Endothelial cell (in vitro differentiated cells): ENCODE measurements at places on chromosomes 16 and 17.

DNA sequence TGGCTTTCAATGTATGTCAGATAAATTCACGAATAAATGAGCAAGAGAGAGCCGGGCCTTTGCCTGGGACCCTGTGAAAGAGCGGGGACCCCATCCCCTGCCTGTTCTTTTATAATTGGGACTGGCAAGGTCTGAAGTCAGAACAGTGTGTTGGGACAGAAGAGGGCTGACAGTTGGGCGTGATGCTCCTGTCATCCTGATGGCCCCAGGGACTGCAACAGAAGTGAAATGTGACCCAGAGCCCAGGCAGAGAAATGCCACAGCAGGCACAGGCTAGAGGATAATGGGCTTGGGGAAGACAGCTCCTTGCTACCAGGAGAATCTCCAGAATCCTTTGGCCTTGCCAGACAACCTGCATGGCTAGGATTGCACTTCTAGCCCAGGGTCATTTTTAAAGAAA lies 37.9 kb downstream of the GSG1L start:
- no peak for DNase-seq

GRCh38 chr17:2755891-2756724 lies 6.7 kb upstream of the CCDC92B start:
- DNase-seq = peak; percentile 41

GRCh38 chr16:56281249-56281805 lies 90.0 kb downstream of the GNAO1 start:
- DNase-seq = peak; percentile 24

DNA sequence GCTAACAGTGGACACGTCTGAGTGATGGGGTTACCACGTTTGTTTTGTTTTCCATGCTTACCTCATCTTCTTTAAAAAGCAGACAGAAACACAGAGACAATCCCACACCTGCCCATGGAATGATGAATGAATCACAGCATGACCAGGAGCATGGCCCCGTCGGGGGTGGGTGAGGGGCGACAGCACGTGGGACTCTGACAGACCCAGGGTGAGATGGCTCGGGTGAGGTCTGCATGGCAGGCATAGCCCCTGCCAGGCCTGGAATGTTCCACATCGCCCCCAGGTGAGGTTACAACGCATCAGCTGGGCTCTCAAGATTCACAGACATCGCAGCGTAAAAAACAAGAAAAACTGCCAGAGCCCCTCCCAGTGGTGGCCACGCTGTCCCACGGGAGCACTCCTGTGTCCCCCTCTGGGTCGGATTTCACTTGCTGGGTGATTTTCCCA lies 18.1 kb downstream of the SLC7A5 start:
- no peak for DNase-seq

DNA sequence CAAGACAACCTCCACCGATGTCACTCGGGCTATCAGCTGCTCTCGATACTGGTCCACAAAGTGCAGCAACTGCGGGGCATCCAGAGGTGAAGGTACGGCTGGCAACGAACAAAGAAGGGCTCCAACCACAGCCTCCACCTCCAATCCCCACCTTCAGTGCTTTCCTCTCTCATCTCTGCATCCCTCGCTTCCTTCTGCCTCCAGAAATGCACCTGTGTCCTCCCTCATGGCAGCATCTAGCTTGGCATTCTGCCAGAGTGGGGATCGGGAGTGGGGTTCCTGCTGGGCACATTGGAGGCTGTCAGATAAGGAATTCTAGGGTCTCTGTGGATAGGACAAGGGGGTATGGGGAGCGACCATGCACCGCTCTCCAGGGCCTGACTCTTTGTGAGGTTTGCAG lies 28.6 kb downstream of the MIS12 start:
- DNase-seq = no peak

DNA sequence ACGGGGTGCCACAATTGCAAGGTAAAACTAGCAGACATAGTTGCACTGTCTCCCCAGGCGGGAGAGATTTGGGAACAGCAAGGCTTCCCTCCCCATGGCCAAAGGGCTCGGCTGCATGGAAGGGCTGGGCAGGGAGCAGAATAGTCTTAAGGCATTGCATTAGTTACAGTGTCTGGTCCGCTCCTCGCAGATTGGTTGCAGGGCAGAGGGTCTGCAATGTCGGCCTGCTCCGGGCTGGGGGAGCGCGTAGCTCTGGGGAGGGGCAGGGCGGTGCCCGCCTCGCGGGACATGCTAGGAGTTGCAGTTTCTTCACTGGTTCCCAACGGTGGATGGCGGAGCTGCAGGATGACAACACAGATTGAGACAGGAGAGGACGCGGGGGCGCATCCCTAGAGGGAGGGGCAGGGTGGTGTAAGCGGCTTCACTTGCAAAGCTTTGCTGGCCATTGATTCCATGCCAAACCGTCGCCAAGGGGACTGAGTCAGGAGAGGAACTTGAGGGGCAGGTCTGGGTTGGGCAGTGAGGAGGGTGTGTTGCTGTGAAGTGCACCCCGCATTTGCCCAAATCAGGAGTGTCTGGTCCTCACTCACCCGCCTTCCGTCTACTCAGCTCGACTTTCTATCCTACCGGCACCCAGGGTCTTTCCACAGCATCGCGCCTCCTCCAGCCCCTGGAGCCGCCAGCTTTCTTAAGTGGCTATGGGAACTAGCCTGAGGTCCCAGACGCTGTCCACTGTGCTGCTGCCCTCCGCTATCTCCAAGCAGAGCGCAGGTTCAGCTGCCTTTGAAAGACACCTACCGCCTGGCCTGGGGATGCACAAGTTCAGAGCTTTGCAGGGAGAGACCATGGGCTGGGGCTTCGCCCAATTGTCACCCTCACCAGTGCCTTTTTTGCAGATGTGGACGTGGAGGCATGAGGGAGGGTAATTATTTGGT lies 1748.9 kb downstream of the TP53TG3F start:
- no peak for DNase-seq

DNA sequence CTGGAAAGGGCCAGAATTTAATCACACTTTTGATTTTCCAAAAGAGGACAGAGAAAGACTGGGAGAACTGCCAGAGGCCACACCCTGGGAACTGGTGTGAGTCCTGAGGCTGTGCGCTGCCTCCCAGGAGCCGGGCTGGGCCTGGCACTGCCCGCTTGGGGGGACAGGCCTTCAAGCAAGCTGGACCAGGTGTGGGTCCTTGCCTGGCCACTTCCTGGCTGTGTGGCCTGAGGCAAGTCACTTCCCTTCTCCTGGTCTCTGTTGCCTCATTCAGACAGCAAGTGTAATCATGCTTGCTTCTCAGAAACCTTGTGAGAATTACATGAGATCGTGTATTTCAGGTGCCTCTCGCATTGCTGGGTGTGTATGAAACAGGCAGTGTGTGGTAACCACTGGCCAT lies 143.0 kb downstream of the SNX29 start:
- no peak for DNase-seq

- DNase-seq = peak; percentile 9
Observed at GRCh38 chr16:424623-425081, 797 bp upstream of the RAB11FIP3 start.

- no peak for DNase-seq
Observed at GRCh38 chr16:59988591-59988990, 1254.5 kb upstream of the GOT2 start.

DNA sequence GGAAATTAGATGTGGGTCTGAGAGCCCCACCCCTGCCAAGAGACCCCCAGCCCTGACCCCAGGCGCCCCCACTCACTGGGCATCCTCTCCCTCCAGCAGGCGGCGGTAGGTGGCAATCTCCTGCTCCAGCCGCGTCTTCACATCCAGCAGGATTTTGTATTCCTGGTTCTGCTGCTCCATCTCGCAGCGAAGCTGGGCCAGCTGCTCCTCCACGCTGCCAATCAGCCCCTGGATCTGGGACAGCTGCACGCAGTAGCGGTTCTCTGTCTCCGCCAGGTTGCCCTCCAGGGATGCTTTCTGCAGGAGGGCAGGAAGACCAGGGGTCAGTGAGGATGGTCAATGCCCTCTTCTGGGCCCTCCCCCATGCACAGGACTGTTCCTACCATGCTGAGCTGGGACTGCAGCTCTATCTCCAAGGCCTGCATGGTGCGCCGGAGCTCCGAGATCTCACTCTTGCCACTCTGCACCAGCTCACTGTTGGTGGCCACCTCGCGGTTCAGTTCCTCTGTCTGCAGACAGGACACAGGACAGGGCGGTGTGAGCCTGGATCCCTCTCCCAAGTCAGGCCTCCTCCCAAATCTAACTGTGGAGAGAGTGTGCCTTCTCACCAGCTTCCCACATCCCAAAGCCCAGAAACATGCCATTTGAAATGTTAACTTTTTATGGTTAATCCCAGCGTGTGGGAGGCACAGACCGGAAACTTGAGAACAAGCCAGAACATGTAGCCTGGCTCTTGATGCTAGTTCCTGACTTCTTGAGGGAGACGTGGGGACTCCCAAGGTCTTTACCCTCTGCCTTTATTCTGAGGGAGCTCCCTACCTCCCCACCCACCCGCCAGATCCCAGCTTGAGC lies 3.6 kb downstream of the KRT17 start:
- no peak for DNase-seq

DNA sequence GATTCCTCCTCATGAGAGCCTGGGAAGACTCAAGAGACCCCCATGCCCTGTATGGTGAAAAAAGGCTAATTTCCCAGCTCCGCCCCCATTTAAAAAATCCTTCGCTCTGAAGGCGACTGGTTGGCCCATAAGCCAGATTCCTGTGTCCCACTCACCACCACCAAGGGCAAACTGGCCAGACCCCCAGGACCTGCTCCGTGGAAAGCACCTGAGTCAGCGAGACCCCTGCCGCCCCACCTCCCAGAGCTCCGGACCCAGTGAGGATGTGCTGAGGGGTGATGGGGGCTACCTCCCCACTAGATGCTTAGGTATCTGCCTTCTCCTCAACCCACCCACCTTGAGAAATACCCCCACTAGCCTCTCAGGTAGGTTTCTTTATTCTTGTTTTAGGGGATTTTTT lies 42.2 kb downstream of the RBFOX3 start:
- DNase-seq = no peak

GRCh38 chr17:75159196-75160031 lies 5.1 kb upstream of the JPT1 start:
- no peak for DNase-seq

- no peak for DNase-seq
Observed at GRCh38 chr16:65832679-65833078, 533.8 kb upstream of the CDH5 start.

- peak; percentile 77 for DNase-seq
Observed at GRCh38 chr16:68084504-68085258, 489 bp upstream of the NFATC3 start.

DNA sequence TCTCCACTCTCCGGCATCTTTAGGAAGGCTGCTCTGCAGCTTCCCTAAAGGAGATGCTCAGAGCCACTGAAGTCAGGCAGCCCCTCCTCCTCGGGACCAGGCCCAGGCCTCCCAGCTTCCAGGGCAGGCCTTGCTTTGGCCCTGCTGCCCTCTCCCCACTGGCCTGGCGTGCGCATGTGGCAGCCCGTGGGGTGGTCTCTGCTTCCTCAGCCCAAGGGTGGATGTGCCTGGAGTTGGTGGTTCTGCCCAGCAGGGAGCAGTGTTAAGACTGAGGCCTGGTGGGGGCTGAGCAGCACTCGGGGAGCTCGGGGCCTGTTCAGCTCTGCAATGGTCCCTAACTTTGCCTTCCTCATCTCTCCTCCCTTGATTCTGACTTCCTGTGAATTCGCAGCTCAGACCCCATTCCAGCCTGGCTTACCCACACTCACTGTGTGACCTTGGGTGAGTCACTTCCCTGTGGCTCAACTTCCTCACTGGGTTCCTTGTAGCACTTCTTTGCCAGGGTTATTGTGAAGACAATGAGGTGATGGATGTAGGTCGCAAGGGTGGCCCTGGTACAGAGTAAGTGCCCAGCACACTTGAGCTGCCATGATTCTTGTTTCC lies 63.2 kb downstream of the NKD1 start:
- no peak for DNase-seq

GRCh38 chr17:31931756-31932155 lies 5.1 kb upstream of the SUZ12 start:
- no peak for DNase-seq

- DNase-seq = no peak
Observed at GRCh38 chr17:36004594-36005108, 3.3 kb upstream of the CCL15 start.

DNA sequence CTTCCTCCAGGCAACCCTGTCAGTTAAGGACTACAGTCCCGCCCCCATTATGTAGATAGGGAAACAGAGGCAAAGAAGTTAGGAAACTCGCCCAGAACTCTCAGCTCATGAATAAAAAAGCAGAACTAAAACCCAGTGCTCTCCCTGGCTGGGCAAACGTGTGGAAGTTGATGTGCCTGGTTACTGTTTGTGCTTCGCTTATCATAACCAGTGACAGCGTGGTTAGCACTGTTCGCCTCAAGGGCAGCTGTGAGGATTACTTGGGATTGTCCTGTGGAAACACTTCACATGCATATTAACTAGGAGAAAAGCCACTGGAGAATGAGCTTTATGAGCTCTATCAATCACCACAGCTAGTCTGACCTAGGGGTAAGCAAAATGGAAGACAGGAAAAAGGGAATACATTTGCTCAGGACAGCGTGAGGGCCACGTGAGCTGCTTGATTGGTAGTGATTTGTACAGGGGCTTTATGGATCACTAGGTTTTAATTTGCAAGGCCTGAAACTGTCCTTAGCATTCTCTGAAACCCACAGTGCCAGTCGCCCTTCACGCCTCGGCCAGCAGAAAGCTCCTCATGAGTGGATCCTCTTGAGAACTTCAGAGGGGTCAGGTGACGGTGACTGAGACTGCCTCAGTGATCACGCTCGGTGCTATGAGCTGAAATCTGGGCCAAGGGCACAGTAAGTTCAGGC lies 19.9 kb downstream of the CYB5D2 start:
- no peak for DNase-seq

DNA sequence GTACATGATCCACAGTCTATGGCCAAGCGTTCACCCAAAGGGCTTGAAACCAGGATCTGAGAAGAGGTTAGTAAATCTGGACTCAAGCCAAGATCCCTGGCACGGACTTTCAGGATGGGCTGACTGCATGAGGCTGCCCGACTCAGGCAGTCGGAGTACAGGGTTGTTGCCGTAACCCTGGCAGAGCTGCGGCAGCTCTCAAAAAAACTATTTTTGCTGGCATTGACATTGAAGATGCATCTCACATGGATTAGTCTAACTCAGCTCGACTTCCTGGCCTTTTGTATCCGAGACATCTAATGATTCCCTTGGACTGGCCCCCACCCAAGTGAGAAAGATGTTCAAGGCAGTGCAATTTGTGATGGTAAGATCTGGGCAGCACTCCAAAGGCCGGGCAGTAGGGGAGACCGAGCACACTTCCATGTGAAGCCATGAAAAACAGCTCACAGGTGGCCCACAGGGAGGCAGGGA lies 6.2 kb downstream of the SLC47A1 start:
- DNase-seq = no peak

DNA sequence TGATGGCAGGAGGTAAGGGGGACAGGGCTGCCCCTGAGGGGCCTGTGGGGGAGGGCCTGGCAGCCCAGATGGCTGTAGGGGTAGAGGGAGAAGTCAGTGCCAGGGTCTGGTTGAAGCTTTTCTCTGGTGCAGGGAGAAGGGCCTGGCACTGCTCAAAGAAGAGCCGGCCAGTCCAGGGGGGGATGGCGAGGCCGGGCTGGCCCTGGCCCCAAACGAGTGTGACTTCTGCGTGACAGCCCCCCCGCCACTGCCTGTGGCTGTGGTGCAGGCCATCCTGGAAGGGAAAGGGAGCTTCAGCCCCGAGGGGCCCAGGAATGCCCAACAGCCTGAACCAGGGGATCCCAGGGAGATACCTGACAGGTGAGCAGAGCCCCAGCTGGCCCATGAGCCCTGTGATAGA lies 2.8 kb upstream of the NOL3 start:
- DNase-seq = no peak

GRCh38 chr16:28984091-28984490 lies 761 bp upstream of the LAT start:
- no peak for DNase-seq

GRCh38 chr16:66275775-66276428 lies 90.6 kb upstream of the CDH5 start:
- peak; percentile 77 for DNase-seq
